Adipocyte (in vitro differentiated cells): ENCODE measurements at places on chromosomes 12 and 14.

DNA sequence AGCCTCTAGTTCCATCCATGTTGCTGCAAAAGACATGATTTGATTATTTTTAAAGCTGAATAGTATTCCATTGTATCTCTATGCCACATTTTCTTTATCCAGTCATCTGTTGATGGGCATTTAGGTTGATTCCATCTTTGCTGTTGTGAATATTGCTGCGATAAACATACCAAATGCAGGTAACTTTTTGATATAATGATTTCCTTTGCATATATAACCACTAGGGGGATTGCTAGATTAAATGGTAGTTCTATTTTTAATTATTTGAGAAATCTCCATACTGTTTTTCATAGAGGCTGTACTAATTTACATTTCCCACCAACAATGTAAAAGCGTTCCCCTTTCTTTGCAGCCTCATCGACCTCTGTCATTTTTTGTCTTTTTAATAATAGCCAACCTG, 342.5 kb downstream of the MDGA2 start:
- no peak for DNase-seq

DNA sequence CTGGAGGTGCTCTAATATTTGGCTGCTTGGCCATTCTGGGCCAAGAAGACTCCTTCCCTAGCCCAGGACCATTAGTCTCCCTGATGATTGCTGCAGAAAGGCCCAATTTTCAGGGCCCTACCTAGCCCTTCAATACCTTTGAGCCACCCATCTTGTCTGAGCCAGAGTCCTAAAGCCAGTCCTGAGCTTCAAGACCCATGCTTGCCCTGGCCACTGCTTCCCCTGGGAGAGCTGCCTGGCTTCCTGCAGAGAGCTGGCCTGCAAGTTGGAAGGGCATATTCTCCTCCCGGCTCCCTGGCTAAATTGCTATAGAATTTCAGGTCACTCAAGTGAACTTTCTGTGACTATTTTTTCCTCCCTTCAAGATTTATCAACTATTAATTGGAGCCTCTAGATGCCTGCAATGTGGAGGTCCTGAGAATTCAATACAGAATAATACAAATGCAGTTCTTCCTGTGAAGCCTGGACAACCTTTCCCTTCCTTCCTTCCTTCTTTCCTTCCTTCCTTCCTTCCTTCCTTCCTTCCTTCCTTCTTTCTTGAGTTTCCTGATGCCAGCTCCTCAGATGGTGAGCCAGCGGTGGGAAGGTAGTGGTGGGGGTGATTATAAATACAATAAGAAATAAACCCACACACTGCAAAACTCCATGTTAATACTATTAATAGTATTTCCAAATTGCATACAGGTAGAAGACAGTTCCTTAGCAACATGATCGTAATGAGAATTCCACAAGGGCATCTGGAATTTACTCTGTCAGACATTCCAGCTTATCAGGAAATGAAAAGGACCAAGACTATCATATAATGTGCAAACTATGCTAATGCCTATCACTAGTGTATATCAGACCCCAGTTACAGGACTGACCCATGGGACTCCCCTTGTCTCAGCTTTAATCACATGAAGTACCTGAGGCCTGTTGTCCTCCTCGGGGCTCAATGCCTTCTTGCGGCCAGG, 108.1 kb downstream of the ZFP36L1 start:
- no peak for DNase-seq

DNA sequence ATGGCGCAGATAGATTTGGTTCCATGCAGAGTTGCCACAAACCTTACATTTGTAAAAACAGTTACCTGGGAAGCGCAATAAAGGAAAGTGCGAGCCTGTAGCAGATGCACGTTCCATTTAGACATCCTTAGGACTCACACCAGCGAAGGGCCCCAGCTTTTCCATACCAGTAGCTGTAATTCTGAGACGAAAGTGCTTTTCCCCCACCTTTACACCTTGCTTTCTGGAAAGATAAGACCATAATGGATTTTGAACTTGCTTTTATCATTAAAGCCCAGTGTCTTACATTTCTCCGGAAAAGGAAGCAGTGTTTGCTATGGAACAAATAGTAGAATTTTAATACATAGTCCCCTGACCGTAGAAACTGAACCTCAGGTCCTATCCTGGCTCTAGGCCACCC, 616 bp upstream of the CCDC77 start:
- no peak for DNase-seq

- DNase-seq: peak; percentile 75
Measured at GRCh38 chr12:66365718-66366490, 63.6 kb downstream of the HELB start.

GRCh38 chr14:104999361-104999760, 13.8 kb downstream of the CLBA1 start:
- no peak for DNase-seq

DNA sequence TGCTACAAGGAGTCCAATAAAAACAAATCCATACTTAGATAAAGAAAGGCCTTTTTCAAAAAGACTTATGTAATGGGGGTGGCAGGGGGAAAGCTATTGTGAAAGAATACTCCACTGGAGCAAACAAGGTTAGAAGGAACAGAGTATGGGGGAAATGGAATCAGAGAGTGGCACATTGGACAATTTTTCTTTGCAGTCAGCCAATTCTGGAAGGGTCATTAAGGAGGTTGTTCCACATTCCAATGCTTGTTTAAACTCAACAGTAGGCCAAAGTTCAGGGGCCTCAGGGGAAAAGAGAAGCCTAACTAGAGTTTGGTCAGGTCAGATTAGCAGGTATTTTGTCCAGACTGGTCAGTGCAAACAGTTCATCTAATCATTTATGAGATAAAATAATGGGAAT, 105.2 kb upstream of the RESF1 start:
- no peak for DNase-seq
